Stimulated activated CD8-positive, alpha-beta memory T cell treated with anti-CD3 and anti-CD28 coated beads, Interleukin-15, amount 100 ng/mL, for 1 hour (primary cell): ENCODE measurements at places on chromosomes 3 and 15.

GRCh38 chr3:48435774-48436476, 4.0 kb downstream of the CCDC51 start:
- DNase-seq, result peak; percentile 74

DNA sequence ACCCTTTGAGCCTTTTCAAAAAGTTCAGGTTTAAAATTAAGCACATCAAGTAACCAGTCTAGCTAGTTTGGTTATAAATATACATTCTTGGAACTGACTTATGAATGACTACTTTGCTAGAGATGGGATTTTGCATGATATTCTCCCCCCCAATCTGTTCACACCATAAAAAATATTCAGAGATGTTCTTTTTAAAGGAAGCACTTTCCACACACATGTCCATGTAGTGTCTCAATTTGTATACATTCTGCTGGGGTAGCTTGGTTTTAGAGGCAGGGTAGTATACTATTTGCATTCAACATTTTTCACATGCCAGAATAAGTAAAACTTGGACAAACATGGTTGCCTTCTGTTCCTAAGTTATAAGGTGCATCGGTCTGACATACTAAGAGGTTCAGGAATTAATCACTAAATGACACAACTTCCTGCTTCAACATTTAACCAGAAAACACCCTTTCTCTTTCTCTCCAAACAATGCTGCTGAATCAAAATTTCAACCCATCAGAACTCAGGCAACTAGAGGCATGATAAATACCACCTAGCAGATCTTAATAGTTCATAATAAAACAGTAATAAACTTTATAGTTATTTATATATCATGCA, 57.0 kb downstream of the SUMF1 start:
- DNase-seq, result no peak

DNA sequence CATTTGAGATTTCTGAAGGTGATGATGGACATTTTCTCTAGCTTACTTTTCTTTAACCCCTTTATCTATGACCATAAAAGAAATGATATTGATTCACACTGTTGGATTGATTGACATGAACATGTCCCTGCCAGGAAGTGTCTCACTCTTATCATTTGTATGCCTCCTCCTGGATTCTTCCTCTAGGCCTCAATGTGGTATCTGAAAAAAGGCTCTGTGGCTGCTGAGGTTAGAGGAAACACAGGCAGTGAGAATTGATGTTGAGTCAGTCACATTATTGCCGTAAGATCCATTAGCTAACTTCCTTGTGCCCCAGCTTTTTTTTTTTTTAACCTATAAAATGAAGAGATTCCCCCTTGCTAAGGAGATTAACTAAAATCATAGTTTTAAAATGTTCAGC, 8.0 kb upstream of the THRB start:
- DNase-seq, result no peak

GRCh38 chr3:176595307-176595706, 602.0 kb downstream of the TBL1XR1 start:
- DNase-seq, result no peak

- no peak for DNase-seq
These were observed 75.0 kb upstream of the EPHB3 start for GRCh38 chr3:184486614-184487013.

DNA sequence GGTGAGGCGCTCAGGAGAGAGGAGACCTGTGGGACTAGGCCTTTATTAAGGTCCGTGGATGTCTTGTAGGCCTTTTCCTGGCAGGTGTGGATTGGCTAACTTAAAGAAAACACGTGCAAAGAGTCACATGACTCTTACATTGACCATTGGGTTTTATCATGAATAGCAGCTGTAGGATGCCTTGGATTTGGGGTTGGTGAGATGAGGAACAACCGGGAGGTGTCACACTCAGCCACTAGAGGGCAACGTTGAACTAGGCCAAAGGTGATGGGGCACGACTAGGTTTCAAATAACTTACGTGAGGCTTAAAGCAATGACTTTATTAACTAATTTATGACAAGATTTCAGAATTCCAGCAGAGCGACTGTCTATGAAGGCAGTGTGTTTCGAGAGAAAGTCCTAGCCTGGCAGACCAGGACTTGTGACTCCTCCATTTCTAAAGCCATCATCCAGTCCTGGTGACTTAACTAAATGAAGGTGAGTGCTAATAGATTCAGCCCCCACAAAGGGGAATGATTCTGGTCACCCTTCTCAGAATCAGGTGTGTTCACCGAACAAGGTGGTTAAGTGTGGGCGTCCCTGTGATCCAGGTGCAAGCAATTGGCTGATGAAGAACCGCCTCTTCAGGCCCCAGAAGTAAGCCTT, 345.6 kb downstream of the MCTP2 start:
- no peak for DNase-seq

DNA sequence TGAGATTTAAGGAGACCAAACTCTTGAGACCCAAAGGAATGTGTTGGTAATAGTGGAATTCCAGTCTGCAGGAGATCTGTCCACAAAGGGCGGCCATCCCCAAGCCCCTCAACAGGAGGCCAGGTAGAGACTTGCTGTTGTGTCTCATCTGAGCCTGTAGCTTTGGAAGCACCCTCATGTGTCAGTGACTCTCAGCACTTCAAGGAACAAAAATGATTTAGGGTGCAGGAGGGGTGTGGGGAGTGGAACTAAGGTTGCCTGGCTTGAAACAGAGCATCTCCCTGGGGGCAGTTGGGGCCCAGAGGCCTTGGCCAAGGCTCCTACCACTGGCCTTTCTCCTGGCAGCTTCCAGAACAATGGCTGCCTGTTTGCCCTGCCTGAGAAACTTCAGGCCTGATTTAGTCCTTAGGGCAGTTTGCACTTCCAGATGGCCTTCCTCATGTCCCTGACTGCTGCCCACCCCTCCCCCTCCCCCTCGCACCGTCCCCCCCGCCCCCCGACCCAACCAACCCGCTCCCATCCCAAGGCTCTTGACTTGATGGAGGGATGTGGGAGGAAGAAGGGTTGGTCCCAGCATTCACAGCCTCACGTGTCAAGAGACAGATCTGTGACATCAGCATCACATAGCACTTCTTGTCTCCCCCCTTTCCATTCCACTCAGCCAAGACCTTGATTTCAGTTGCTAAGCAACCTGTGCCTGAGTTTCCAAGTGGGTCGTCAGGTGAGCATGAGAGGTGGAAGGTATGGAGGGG, 77.1 kb downstream of the CORO2B start:
- no peak for DNase-seq

- DNase-seq, result no peak
These were observed 94.5 kb downstream of the TPRA1 start for GRCh38 chr3:127495821-127496655.

- peak; percentile 24 for DNase-seq
These were observed 178.8 kb downstream of the NSMCE3 start for GRCh38 chr15:29090617-29091466.

DNA sequence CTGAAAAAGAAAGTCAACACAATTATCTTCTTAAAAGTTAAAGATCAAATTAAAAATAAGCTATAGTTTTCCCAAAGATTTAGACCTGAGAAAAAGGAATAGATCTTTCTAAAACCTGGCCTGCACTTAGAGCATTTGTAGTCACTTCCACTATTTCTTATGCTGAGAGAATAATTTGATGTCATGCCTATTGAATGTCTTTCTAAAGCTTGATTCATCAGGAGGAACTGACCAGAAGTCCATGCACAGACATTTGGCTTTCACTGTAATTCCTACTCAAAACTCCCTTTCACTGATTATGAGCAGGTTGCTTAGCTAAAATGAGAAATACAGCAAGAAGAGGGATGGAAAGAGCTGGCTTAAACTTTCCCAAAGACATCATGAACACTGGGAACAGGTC, 4.3 kb downstream of the GREM1 start:
- DNase-seq, result no peak

DNA sequence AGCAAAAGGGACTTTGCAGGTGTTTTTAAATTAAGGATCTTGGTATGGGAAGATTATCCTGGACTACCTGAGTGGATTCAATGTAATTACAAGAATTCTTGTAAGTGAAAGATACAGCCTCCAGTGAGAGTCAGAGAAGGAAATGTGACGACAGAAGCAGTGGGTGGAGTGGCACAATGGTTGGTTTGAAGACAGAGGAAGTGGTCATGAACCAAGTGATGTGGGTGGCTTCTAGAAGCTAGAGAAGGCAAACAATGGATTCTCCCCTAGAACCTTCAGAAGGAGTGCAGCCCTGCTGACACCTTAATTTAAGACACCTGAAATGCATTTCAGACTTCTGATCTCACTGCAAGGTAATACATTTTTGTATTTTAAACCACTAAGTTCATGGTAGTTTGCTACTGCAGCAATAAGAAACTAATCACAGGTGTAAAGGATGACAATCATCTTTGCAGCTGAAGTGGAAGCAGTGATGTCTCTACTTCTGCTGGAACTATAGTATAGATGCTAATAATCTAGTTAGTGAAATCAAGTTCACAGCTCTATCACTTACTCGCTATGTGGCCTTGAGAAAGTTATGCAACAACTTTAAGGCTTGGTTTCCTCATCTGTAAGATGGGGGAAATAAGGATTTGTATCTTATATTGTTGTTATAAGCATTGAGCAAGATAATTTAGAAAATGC, 403.4 kb upstream of the SUCLG2 start:
- DNase-seq, result peak; percentile 26

GRCh38 chr3:134313847-134314587, 60.2 kb downstream of the AMOTL2 start:
- no peak for DNase-seq

DNA sequence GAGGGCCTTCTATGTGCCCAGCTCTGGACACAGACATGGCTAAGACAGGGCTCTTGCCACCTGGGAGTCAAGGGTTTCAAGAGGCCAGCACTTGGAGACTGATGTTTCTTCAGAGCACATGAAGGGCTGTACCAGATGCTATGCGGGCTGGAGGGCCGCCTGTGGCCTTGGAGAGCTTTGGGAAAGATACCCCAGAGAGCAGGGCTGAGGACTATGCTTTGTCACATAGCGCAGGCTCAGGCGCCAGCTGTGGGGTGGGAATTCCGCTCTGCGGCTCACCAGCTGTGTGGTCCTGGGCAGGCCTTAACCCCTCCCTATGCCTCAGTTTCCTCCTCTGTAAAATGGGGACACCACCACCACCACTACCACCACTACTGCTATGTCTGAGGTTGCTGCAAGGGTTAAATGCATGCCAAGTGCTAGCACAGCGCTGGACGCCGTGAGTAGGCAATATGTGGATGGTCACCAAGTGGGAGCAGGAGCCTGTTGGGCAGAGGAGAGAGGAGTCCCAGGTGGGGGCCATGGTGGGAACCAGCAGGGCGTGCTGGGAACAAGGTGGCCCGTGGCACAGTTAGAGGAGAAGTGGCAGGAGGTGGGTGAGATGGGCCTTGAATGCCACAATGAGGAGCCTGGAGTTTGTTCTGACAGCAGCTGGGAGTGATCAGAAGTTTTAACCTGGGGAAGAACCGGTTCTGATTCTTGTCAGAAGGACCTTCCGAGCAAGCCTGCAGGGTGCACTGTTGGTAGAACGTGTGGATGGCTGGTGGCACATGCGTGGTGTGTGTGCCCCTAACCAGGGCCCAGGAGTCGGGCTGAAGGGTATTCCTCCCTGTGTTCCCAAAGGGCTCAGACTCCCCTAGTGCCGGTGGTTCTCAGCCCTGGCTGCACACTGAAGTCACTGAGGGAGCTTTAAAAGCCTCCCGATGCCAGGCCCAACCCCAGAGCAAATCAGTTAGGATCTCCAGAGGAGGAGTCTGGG, 41.7 kb downstream of the FEM1B start:
- DNase-seq, result no peak

GRCh38 chr3:188807006-188807405, 364.8 kb upstream of the TPRG1 start:
- no peak for DNase-seq

GRCh38 chr3:78832785-78833204, 935.0 kb downstream of the ROBO1 start:
- DNase-seq, result no peak
